ENCODE measurements at places on chromosomes 16 and 17.

DNA sequence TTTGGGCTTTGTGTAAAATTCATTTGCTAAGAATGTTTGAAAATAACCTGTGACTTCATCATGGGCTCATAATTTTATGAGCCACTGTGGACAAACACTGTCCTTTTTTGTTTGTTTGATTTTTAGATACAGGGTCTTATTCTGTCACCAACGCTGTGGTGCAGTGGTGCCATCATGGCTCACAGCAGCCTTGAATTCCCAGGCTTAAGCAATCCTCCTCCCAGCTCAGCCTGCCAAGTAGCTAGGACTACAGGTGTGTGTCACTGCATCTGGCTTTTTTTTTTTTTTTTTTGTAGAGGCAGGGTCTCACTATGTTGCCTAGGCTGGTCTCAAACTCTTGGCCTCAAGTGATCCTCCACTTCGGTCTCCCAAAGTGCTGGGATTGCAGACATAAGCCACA lies 8.3 kb downstream of the TEX2 start:
- no peak for DNase-seq

DNA sequence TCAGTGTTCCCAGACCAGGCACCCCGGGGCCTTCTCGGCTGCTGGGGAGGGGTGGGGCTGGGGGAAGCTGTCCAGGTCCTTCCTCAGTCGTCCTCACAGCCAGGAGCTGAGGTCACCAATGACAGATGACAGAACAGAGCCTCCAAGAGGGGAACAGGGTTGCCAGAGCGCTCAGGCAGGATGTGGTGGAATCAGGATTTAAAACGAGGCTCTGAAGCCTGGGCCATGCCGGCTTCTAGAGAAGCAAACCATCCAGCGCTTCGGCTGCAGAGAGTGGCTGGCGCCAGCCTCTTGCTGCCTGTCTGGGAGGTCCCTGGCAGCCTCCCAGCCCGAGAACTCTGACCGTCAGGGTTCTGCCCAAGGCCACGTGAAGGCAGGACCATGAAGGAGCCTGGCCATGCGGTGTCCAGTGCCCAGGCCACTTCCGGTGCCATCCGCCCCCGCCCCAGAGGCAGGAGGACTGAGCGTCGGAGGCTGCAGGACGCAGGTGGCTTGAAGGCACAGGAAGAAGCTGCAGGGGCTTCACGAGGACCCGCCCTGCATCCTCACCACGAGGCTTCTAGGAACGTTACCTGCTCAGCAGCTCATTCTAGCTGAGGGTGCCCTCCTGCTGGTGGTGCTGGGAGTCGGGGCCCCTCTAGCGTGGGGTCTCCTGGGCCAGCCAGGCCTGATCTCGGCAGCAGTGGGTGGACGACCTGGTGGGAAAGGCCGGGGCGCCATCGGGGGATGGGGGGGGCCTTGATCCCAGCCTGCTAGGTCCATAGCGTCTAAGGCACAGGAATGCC lies 78.5 kb downstream of the KLHDC4 start:
- no peak for DNase-seq

DNA sequence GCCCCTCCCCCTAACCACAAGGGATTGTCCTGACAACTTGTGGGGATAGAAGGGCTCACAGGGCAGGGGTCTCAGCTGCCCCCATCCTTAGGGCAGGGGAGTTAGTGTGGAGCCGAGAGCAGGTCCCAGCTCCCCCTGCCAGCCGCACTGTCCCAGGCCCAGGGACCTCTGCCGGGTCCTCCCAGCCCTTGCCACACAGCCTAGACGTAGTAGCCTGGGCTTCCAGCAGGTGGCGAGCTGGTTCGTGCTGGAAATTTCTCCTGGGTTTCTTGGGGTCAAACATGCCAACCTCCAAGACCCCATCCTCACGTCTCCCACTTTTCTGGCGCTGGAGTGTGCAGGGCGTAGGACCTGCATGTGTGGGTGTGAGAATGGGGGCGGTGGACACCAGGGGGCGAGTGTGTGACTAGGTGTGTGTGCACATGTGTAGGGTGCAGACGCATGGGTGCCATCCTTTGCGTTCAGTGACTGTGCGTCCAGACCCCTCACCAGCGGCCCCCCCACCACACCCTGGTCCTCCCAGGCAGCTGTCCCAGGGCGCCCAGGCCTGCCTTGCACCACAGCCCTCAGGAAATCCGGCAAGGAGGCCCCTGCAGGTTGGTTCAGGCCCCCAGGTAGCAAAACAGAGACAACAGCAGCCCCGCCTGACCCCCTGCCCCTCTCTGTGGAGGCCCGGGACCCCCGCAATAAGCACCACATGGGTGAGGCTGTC lies 29.5 kb downstream of the SBK1 start:
- DNase-seq: peak; percentile 3

DNA sequence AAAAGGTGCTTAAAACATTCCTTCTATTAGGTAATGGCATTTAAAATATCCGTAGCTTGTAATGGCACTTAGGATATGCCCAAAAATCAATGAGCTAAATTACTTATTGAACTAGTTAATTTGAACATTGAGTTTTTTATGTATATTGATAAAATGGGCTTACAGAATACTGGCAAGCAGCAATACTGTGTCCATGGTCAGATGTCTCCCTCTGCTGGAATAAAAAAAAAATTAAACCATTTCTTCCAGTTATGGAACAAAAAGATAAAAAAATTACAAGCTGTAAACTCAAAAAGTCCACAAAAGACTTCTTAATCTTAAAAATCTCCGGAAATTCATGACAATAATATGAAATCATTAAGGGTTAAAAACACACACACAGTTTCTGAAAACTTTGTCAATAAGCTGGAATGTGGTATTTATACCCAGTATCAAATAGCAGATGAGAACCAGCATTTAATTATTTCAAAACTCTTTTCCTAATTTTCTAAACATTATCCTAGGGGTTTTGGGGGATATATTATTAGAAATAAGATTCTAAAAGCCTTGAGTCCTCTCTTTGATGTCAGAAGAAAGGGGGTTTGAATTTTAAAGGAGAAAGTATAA lies 21.5 kb upstream of the PSMD7 start:
- DNase-seq: no peak

DNA sequence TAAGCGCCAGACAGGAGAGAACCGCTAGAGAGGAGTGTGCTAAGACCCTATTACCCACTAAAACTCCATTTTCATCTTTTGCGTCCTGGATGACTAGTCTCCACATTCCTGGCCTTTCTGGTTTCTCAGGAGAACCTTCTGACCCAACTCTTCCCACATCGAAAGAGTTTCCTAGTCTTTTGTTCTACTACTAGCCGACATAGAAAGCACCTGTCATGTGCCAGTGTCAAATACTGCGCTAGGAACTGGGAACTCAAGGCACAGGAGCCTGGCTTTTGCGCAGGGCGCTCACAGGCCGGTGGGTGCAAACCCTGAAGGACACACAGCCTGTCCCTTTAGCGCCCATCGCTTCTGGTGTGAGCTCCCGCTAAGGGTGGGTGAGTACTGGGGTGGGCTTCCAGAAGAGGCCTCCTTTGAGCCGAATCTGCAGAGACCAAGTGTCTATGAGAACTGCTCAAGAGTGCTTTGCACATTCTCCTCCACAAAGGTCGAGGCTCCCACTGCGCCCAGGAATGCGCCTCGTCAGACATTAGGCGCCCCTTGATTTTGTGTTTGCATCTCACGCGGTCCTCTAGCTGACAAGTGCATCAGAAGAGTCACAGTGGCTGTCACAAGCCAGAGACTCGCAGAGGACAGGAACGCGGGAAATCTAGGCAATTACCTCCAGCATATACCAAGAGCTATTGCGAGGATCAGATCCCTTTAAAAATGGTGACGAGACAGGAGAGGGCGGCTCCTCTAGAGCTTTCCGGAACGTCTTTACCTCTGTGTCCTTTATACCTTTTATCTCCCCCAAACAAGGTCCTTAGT lies 2.0 kb upstream of the PSMB3 start:
- DNase-seq: no peak

- DNase-seq: no peak
These were observed 78.5 kb downstream of the C16orf78 start for GRCh38 chr16:49452108-49452507.

GRCh38 chr17:79027925-79028491 lies 4.0 kb downstream of the C1QTNF1 start:
- no peak for DNase-seq

DNA sequence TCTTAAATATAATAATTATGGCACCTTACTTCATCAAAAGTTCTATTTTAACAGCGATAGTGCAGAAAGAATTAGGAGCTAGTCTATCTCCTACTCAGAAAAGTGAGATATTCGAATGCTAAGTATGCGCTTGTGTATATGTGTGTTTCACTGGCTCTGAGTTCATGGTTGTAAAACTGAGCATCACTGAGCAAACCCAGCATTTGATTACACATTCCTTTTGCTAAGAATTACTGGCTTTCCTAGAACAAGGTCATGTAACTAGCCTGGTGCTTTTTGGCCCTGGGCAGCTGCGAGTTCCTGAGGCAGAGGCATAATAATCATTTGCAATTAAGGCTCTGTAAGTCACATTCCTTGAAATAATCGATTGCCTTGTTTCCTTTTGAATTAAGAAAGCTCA lies 157.2 kb downstream of the SNX29 start:
- DNase-seq: no peak

DNA sequence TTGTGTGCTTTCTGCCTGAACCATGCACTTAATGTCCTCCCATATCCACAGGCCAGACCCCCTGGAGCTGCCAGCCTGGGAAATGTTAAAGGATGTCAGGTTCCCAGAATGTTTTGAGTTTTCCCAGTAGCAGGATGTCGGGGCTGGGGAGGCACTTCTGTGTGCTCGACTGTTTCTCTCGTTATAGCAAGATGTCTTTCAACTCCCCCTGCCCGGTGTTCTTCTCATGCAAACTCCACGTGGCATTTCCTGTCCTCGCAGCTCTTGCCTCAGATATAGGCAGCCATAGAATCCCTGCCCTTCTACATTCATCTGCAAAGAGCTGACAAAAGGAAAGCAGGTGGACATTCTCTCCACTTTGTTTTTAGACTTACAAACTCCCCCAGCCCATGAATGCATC lies 457.2 kb upstream of the CDH11 start:
- no peak for DNase-seq

DNA sequence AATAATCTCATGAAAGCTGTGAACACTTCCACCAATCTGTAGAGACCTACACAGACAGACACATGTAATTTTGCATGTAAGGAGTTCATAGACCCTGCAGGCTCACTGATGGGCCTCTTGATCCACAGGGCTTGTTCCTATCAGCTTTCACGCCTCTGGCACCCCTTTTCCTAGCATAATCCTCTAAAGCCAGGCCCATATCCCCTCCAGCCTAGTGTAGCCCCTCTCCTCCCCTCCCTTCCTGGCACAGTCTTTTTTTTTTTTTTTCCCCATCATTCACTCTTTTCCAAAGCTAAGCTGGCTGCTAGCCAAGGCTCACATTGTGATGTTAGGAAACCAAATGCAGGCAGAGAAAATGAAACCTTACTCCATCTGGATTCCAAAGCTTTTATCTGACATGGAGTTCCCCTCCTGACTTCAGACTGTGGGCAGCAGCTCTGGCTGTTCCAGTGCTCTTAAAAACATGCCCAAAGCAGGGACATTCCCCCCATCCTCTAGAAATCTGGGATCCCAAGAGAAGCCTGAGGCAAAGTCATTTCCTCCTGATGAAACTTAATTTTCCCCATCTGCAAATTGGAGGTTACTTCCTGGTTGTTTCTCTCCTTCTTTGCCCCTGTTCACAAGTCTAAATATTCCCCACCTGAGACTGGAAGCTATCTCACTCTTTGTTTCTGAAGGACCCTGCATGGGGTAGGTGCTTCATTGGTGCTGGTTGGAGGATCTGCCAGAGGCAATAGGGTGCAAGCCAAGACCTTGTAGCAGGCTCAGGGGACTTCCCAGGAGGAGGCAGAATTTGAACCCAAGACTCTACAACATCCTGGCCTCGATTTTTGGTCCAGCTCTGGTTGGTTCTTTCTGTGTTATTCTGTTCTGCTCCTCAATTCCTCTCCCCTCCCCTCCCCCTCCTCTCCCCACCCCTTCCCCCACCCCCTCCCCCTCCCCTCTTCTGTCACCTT lies 9.9 kb upstream of the CCL5 start:
- DNase-seq: peak; percentile 56

- DNase-seq: peak; percentile 64
These were observed 2.2 kb upstream of the PDPK1 start for GRCh38 chr16:2535625-2536013.

DNA sequence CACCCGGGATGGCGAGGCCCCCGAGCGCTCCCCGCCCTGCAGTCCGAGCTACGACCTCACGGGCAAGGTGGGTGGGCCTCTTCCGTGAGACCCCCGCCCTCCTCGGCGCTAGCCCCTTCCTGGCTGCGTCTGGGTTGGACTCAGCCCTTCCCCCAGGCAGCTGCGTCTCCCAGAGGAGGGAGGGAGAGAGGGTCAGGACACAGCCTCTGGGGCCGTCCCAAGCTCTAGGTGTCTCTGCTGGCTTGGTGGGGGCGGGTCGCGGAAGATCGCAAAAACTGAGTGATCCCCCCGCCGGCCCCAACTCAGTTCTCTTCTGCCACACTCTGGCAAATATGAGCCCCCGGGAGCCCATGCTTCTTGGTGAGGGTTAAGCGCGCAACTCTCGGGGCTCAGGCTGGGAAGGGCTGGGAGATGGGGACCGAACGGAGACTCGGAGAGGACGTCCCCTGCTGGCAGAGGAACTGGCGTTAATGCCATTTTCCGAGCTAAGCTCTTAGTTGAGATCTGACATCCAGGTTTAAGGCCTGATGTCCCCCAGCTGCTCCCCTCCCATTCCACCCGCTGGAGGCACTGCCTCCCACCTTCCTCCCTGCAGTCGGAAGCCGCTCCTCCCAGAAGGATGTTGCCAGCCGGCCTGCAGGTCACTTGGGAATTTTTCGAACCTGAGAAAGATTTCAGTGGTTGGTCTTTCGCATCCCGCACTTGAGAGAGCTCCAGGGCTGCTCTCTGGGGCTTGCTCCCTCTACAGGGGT lies 419 bp downstream of the RAB37 start:
- DNase-seq: no peak

- no peak for DNase-seq
These were observed 36.2 kb downstream of the KSR1 start for GRCh38 chr17:27492470-27492869.

GRCh38 chr16:56257239-56257638 lies 66.0 kb downstream of the GNAO1 start:
- DNase-seq: no peak

- no peak for DNase-seq
These were observed 87.0 kb downstream of the ABCC1 start for GRCh38 chr16:16036359-16036792.

DNA sequence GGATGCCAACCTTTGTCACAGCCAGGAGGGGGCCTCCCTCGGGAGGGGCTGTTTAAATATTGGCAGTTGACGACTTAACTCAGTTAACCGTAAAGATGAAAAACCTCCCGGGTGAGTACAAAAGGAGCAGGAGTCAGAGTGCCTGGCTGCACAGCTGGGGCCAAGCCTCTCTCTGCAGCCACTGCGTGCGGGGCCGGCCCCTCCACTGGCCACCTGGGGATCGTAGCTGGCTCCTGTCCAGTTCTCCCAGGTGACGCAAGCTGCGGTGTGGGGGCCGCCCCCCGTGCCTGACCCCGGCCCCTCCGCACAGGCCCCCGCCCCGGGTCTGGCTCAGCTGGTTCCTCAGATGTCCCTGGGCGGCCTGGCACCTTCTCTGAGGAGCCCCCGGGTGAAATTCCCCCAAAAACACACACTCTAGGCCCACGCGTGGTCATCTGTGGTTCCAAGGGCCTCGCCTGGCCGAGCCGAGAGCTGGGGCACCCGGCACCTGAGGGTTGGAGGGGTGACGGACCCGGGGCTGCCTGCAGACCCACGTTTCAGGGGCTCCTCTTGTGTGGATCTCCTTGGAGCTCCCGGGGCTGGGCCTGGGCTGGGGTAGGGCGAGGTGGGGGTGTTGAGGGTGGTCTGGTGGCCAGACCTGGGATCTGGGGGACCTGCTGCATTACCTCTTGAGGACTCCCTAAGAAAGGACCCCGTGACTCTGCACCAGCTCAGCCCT lies 7.4 kb upstream of the CACNA1H start:
- no peak for DNase-seq

Data from astrocyte (in vitro differentiated cells and primary cell).